M059J (cell line): ENCODE measurements at places on chromosomes 1 and 21. TPM values are rescaled to one million over a fixed set of nuclear protein-coding genes. Genes with fewer than 3 reads are reported as not detected.
A peak's percentile ranks its signal among the peaks of the same experiment; 100 is the strongest.

DNA sequence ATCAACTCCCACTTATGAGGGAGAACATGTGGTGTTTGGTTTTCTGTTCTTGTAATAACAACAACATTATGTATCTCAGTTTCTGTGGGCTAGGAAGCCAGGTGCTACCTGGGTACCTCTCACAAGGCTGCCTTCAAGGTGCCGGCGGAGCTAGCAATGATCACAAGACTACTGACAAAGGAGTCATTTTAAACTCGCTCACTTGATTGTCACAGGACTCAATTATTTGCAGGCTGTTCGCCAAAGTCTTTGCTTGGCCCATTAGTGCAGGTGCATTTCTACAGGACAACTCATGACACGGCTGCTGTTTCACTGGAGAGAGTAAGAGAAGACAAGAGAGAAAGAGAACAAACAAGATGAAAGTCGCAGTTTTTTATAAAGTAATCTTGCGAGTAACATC lies 1237.4 kb upstream of the TMPRSS15 start:
- DNase-seq: no peak

CFAP74 gene
- not detected in 2 replicates for total RNA-seq

GRCh38 chr1:29673228-29673500 lies 436.8 kb downstream of the PTPRU start:
- no peak for DNase-seq

DNA sequence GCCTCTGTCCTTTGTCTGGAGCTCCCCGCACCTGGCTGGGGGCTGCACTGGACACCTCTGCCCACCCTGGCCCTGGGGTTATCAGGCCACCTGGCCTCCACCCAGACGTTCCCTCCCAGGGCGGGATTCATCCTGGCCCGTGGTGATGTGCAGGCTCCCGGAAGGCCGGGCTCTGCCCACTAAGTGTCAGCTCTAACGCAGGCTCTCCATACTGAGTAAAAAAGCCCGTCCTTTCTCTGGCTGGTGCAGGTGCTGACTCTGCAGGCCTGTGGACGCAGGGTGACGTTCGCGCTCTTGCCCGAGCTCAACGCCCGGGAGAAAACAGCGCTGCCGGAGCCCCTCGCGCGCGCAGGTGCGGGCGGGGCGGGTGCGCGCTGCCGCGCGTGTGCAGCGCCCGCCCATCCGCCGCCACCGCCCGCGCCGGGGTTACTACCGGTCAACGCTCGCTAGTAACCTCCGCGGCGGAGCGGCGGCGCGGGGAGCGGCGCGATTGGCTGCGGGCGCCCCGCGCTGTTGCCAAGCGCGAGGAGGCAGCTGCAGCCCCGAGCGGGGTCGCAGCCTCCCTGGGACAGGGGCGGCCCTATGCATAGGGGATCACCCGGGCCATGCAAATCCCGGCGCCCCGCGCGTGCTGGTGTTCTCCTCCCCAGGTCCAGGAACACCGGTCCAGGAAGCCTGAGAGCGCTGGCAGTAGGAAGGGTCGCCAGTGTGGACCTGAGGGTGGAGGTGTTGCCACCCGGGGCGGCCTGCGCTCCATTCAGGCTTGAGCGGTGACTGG lies 15.7 kb downstream of the ABCG1 start:
- no peak for DNase-seq

DNA sequence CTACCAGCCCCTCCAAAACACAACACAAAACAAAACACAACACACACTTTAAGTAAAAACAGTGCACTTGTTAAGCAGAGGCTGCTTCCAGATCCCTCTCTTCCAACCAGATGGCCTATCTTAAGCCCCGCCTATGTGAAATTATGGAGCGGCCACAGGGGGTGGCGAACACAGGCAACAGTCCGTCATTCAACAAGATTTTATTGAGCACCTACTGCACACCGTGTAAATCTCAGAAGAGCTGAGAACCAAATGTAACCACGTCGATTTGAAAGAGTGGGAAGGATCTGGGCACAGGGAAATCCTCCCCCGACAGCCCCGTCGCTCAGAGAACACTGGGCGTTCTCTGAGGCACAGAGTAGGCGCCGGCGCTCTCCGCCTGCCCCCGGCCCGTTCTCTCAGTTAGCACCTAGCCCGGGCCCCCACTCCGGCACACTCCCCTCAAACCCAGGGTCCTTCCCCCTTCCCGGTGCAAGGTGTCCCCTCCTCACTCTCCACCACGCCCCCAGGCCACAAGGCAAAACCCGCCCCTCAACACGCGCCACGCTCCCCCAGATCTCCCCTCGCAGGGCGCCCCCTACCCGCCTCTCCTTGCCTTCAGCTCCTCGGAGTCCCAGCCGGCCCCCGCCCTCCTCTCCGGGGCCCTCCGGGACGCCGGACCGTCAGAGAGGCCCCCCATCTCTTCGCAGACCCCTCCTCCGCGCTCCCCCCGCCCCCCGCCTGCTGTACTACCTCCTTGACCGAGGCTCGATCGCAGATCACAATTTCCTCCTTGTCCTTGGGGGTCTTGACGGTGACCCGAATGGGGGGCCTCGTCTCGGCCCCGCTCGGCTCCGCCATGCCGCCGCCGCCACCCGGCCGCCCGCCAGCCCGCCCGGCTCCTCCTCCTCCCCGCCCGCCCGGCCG lies 483 bp downstream of the UBQLN4 start:
- DNase-seq: peak; percentile 72

SPRR2G gene
- not detected in 2 replicates for total RNA-seq

DNA sequence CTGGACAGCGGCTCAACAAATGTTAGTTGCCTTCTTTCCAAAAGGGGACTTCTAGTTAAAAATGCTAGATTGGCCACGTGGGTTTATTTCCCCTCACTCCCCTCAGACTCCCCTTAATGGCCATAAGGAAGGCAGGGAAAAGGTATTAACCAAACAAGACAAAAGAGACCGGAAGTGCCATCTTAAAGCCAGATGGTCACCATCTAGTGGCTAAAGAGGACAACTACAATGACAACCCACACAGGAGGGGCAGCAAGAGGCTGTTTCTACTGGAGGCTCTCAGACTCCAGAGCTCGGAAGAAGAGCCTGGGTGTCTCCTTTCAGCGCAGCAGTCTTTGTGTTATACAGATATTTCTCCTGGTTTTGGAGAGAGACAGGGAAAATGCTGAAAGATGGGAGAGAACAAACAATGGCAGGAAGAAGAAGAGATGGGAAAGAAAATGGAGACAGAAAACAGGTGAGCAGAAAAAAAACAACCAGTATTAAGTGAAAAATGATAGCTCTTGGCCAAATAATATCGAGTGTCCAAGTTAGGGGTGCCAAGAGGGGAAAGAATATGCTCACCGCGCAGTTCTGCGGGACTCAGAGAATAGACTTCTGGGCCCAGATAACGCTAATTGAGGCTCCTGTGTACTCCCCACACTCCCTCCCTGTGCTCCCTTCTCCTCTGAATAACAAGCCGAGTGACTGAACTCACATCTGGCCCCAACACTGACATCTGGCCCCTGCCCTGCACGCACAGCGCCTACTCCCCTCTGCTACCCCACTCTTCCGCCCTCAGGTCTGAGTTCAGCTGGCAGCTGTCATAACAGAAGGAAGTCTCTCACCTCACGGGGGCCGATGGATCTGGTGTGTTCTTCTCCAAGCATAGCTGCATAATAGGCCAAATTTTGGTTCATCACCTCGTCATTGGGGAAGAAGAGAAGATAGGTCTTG lies 9.6 kb downstream of the P3H1 start:
- DNase-seq: peak; percentile 70

GRCh38 chr1:60329651-60330050 lies 256.1 kb upstream of the C1orf87 start:
- DNase-seq: no peak

SYF2 gene
- total RNA-seq: 53.2 and 56.7 TPM in 2 replicates

GRCh38 chr21:25456672-25457071 lies 150.6 kb downstream of the MRPL39 start:
- DNase-seq: peak; percentile 73

DNA sequence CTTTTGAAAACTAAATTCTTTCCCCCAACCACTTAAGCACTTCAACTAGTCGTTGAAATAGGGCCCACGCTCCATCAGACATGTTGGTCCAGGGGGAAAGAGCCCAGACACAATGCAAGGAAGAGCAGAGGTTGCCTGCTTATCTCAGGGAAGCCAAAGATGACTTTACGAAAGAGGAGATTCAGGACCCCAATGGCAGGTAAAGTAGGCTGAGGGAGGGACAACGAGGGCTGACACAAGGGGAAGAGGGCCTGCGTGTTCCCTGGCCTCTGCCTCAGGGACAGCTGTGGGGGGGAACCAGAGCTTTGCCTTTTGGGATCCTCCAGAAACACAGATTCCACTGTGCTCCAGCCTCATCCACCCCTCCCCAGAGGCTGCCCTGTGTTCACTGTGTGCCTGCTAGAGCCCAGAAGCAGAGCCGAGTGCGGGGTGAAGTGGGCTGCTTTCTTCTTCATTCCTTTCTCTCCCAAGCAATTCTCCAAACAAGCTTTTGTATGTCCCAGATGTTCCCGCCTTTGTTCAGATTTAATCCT lies 135.5 kb upstream of the GRIK3 start:
- no peak for DNase-seq

PIGP gene
- total RNA-seq: 46.5 and 67.0 TPM in 2 replicates

DNA sequence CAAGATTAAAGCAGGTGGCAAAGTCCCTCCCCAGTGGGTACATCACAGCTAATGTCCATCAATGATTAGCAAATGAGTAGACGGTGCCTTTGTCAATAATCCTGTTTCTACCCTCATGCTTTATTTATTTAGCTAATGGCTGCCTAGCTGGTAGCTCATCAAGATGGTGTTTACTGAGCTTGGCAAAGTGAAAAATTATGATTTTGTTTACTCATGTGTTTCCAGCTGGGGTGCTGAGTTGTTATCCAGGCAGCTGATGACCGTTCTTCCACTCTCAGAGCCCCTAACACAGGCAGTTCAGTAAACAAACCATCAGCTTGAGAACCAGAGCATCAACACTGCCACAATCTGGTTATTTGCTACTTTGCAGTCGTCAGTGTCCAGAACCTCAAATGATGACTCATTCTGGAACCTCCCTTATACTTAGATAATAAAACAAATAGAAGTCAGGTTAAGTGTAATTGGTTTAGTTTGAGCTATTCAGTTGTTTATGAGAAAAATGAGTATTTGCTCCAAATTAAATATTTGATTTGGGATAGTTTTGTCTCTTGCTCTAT lies 163.9 kb downstream of the ST6GALNAC5 start:
- DNase-seq: peak; percentile 79

TTC13 gene
- 15.5 and 18.5 TPM in 2 replicates for total RNA-seq

GRCh38 chr1:203467550-203467921 lies 8.1 kb upstream of the PRELP start:
- no peak for DNase-seq

RUNX3 gene
- 0.17 and 0.37 TPM in 2 replicates for total RNA-seq

CFAP126 gene
- total RNA-seq: not detected in 2 replicates

GRCh38 chr1:30545365-30545764 lies 178.0 kb downstream of the MATN1 start:
- DNase-seq: no peak

DNA sequence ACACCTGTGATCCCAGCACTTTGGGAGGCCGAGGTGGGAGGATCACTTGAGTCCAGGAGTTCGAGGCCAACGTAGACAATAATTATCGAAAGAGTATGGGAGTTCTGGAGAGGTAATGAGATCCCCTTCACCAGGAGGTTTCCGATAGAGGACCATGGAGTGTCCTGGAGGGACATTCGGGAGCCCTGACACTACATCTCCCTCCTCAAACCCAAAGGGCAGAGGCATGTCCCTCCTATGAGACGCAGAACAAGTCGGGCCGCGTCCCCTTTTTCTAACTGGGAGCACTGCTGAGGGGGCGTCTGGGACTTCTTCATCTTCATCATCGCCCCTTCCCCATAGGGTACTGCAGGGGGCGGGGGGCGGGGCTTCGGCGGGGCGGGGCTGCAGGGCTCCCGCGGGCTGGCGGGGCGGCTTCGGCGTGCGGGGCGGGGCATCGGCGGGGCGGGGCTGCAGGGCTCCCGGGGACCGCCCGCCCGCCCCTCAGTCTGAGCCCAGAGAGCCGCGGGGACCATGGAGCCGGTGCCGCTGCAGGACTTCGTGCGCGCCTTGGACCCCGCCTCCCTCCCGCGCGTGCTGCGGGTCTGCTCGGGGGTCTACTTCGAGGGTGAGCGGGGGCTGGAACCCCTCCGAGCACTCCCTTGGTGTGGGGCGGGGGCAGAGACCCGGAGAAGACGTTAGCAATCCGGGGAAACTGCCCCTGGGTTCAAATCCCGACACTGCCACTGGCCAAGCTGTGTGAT lies at the start of gene THEMIS2:
Gene THEMIS2 (plus strand): TSS at position 486 of the 743 bp plus-strand sequence. CDS start 28 bp downstream, at position 514.
- DNase-seq: peak; percentile 56

GRCh38 chr1:46363121-46363520 lies 22.5 kb downstream of the NSUN4 start:
- DNase-seq: no peak

GRCh38 chr1:163201906-163202305 lies 810 bp downstream of the RGS5 start:
- DNase-seq: no peak

DNA sequence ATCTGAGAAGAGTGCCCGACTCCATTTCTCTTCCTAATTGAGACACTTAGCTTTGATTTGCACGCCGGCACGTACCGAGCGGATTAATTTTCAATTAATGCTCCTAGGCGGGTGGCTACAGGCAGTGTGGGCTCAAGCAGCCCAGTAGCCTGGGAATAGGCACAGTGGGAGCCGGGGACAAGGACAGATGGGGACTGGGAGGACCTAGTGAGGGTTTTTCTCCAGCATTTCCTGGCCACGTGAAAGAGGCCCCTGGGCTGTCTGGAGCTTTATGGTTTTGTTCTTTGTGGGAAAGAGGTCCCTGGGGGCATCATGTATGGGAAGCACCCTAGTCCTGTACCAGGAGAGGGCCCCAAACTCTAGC lies 78.6 kb upstream of the CSF3R start:
- no peak for DNase-seq

DNA sequence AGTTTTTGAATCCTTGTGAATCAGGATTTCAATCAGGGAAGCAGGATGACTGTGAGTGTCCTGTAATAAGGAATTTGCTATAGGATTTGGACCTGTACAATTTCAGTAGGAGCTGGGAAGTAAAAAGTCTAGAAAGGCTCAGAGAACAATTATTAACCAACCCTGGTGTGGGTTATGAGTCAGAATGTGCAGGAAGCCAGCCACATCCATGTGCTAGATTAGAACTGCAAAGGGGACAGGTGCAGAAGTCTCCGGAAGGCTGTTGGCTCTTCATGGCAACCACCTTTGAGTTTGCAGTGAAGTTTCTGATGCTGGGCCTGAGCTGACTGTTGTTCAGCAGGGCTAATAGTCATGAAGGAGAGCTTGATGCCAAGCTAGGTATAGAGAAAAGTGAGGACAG lies 70.7 kb downstream of the SPATA46 start:
- DNase-seq: peak; percentile 53

DNA sequence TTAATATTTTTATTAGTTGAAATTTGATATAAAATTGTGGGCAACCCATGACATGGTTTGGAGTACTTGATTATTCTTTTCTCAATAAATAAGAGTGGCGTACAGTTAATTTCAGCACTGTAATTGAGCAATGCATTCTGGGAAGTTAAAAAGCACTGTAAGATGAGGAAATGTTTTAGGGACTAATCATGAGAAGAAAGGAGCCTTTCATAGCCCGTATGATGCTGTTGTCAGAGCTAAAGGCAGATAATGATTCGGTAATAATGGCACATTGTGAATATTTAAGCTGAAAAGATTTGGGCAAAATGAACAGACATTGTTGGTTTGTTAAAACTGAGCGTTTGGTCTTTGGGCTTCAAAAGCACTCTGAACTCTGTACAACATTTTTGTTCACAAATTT lies 139.3 kb downstream of the NFIA start:
- no peak for DNase-seq
